Fibroblast of skin of left biceps (primary cell): ENCODE measurements at places on chromosomes 5 and 9.
A peak's percentile ranks its signal among the peaks of the same experiment; 100 is the strongest.

DNA sequence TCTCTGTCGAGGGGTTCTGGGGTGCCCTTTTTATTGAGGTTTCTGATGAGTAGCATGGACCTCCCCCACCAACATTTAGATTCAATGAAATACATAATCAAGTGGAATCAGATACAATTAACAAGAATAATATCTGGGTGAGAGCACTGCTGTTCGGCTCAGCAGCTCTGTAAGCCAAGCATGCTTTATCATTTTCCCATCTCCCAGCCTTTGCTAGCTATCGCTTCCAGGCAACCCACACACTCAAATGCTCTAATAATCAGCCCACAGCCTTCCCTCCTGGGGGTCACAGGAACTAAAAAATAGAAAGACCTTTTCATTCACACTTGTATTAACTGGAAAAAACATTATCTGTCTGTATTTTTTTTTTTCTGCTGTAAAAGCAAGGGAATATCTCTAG lies 8.9 kb downstream of the PLPPR1 start:
- no peak for DNase-seq

DNA sequence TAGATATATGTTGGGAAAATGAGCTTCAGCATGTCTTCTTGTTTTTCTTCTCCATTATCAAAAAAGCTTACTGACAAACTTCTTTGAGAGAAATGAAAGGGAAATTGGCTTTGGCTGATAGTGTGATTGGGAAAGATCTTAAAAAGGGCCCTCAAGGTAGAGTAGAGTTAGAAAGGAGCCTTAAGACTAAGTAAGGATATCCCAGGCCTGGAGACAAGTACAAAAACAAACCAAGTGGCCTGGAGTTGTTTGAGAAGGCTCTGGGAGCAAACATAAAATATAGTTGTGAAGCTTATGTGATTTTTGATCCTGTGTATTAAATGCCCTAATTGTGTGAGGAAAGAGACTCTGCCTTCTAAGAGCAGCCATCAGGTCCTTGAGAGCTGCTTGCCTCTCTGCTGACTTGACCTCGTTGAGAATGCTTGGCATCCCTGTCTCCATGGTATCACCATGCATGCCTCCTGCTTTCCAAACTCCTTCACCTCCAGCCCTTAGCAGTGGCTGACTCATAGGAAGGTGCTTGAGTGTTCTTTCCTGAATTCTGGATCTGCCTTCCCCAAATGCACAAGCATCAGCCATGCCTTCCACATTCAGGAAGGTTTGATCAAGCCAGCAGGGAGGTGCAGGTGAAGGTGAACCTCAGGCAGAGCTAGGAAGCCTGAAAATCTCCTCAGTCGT lies 78.9 kb downstream of the SMARCA2 start:
- no peak for DNase-seq

GRCh38 chr5:91864962-91865361 lies 481.8 kb upstream of the ARRDC3 start:
- no peak for DNase-seq

DNA sequence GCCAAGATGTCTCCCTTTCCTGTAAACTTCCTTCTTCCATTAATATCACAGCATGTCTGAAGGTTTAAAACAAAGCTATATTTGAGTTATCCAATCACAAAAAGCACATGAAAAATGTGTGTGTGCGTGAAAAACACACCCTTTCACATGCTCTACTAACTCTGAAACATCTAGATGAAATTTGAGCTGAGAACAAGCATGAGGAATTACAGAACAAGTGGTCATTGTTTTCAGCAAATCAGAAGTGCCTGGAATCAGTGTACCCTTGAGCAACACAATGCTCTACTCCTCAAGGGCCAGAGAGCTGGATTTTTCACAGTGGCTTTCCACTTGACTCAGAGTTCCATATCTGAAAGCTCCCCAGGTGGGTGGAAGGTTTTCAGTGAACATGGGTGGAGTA lies 255.9 kb downstream of the PSAT1 start:
- DNase-seq: no peak

- DNase-seq: no peak
Measured at GRCh38 chr5:38556088-38556598, 303 bp downstream of the LIFR start.

- DNase-seq: no peak
Measured at GRCh38 chr5:171388816-171389168, 1.1 kb downstream of the NPM1 start.

GRCh38 chr9:78548670-78549069 lies 251.7 kb downstream of the PSAT1 start:
- DNase-seq: no peak

DNA sequence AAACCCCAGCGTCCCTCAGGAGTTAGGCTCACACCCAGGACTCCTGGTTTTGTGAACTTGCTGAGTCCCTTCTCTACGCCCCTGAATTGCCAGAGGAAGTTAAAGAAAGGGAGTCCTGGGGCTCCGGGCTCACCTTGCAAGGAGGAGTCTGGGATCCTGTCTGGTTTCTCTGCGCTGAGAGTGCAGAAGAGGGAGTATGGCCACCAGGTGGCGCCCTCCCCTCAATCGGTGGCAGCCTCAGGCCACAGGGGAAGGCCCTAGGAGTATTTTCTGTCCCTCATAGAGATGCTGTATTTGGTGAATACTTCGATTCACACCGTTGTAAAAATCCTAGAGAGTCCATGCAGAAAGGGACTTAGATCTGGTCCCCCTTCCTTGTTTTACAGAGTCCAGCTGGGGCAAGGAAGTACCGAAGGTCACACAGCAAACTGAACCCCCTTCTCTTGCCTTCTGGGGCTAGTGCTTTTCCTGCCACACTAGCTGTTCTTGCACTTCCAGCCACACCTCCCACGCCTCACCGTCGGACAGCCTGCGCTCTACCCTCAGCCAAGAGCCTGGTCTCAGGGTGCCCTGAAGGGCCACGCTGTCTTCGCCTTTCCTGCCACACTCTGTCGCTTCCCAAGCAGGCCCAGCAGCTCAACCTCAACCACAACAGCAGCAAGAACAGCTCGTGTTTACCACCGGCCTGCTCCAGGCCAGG lies 10.2 kb downstream of the HAND1 start:
- DNase-seq: no peak

GRCh38 chr5:132747616-132748440 lies 602 bp downstream of the CCNI2 start:
- DNase-seq: no peak

GRCh38 chr9:78437806-78438205 lies 140.9 kb downstream of the PSAT1 start:
- no peak for DNase-seq

- no peak for DNase-seq
Measured at GRCh38 chr9:92711146-92711545, 41.2 kb upstream of the IPPK start.

DNA sequence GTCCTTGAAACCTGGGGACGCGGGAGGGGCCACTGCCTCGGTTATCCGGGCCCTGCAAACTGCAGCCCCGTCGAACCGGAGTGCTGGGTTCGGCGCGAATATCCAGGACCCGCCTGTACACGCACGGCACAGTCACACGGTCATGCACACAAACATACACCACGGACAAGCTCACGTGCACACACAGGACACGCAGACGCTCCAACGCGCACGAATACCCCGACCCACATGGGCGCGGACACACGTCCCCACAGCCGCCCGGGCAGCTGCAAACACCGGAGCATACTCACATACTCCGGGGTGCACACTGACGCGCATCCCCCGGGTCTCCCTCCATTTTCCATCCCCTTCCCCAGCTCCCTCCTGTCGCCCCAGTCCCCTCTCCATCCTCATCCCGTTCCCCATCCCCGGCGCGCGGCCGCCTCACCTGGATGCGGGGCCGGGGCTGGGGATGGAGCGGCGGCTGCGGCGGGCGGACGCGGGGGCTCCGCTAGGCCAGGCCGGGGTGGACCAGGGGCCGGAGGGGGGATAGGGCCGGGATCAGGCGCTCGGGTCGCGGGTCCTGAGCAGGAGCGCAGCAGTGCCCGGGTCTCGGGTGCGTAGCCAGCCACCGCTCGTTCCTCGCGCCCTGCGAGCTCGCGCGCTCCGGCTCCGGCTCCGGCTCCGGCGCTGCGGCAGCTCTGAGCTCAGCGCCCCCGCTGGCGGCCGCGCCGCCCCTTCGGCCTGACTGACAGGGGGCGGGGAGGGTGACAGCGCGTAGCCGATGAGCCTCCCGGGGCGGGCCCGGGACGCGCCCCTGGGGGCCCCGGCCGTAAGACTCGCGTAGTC lies at the start of the genes EIF4E1B and SNCB:
TSS of gene EIF4E1B (plus strand) at position 823 of the 828 bp plus-strand sequence. CDS start 12,113 bp downstream, outside the sequence.
TSS of gene SNCB (minus strand) at position 682 of the 828 bp plus-strand sequence. CDS start 880 bp downstream, outside the sequence.
- DNase-seq: no peak

DNA sequence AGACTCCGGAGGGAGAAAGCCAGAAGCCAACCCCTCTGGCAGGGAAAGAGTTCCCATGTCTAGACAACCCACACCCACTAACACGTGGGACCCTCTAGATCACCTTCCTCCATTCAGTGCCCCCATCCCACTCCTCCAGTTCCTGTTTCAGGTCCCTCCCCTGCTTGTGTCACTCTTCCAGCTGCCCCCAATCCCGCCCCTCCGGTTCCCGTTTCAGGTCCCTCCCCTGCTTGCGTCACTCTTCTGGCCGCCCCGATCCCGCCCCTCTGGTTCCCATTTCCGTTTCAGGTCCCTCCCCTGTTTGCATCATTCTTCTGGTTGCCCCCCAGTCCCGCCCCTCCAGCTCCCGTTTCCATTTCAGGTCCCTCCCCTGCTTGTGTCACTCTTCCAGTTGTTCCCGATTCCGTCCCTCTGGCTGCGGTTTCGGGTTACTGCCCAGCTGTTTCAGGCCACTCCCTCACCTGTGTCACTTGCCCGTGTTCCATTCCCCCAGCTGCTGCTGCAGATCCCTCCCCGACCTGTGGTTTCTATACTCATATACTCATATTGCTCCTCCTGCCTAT lies 64.8 kb upstream of the RANBP6 start:
- DNase-seq: peak; percentile 62

- DNase-seq: no peak
Measured at GRCh38 chr5:114148253-114148652, 213.6 kb upstream of the KCNN2 start.

DNA sequence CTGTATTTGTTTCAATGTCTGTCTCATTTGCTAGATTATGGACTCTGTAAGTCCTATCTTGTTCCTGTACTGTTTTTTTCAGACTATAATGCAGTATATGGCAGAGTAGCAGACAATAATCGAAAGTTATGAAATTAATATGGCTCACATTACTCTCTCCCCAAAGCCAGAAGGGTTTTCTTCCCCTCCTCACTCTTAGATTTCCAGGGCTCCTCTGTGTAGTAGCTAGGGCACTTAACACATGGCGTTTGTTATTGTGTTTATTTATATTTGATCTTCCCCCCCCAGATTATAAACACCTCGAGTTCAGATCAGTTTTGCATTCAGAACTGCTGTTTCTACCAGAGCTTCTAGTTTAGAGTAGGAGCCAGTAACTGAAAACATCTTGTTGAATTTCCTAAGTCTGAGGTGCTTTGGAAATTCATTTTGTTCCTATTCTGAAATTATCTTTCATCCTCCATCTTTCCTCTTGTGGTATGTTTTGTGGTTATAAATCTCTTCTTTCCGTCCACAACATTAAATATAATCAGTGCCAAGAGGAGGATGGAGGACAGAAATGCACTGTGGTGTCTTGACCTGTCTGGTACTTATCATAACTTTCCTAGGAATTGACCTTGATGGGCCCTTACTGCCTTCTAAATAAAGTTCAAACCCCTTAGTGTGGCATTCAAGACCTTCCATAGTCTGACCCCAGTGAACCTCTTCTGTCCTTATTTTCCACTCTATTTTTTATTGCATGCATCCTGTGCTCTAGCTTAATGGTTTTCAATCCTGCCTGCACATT lies 27.0 kb downstream of the TLE4 start:
- DNase-seq: no peak

DNA sequence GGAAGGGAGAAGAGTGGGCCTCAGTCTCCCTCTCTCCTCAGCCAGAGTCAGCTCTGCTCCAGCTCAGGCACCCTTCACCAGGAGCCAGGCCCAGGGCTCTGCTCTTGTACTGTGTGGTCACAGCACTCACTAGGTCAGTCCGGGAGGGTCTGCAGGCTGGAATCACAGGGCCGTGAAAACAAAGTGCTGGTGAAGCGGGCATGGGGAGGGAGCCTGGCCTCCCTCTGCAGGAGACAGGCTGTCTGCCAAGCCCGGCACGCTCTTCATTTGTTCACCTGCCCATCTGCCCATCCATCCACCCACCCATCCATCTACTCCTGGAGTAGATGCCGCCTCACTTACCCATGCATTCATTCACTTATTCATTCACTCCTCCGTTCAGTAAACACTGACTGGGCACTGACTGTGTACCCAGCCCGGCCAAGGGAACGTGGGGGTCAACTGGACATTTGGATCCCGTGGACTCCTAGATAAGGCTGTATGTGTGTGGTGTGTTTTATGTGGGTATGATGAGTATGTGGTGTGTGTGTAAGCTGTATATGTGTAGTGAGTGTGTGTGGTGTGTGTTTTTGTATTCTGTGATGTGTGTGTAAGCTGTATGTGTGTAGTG lies 3.6 kb downstream of the SPAAR start:
- no peak for DNase-seq

- no peak for DNase-seq
Measured at GRCh38 chr9:130833031-130833990, 1.7 kb upstream of the ABL1 start.

- DNase-seq: peak; percentile 1
Measured at GRCh38 chr5:6291961-6292360, 86.4 kb downstream of the MED10 start.

- no peak for DNase-seq
Measured at GRCh38 chr5:81545911-81546310, 152.0 kb upstream of the ACOT12 start.

- no peak for DNase-seq
Measured at GRCh38 chr5:145931718-145932117, 4.7 kb upstream of the SH3RF2 start.

- DNase-seq: peak; percentile 8
Measured at GRCh38 chr5:39713250-39713916, 288.6 kb upstream of the DAB2 start.

DNA sequence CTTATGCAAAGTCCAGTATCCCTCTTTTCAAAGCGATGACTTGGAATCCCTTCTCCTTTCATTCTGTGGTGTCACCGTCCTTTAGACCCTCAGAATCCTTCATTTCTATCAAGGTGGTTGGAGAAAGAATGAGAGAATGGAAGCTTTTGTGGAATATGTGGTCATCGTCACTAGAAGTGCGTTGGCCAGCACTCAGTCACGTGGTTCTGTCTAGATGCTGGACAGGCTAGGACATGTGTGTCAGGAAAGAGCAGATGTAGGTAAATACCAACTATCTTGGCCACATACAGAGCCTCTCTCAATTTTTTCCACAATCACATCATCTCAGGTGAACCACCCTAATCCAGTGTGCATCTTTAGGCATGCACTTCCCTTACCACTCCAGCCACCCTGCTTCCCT lies 206.0 kb downstream of the ARRDC3 start:
- no peak for DNase-seq

DNA sequence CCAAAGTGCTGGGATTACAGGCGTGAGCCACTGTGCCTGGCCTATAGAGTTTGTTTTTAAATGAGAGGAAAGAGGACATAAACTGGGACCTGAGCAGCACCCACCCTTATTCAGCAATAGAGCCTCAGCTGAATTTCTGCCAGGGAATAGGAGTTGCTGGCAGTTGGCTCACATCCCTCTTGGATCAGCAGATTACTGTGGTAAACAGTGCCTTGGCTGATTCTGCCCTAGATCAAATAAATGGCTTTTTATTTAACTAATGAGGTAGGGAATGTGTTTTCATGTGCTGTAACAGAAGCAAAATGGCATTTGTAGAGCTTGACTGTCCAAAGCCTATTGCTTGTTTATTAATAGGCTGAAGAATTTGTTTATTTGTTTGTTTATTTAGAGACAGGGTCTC lies 2.1 kb downstream of the ARHGEF37 start:
- no peak for DNase-seq

GRCh38 chr5:116035123-116035522 lies 2.9 kb downstream of the ARL14EPL start:
- DNase-seq: no peak

- DNase-seq: no peak
Measured at GRCh38 chr5:135651156-135651555, 72.4 kb upstream of the CXCL14 start.

- no peak for DNase-seq
Measured at GRCh38 chr5:80057921-80058320, 22.8 kb downstream of the THBS4 start.
